ENCODE measurements at places on chromosomes 16 and 17.
A peak's percentile ranks its signal among the peaks of the same experiment; 100 is the strongest.

DNA sequence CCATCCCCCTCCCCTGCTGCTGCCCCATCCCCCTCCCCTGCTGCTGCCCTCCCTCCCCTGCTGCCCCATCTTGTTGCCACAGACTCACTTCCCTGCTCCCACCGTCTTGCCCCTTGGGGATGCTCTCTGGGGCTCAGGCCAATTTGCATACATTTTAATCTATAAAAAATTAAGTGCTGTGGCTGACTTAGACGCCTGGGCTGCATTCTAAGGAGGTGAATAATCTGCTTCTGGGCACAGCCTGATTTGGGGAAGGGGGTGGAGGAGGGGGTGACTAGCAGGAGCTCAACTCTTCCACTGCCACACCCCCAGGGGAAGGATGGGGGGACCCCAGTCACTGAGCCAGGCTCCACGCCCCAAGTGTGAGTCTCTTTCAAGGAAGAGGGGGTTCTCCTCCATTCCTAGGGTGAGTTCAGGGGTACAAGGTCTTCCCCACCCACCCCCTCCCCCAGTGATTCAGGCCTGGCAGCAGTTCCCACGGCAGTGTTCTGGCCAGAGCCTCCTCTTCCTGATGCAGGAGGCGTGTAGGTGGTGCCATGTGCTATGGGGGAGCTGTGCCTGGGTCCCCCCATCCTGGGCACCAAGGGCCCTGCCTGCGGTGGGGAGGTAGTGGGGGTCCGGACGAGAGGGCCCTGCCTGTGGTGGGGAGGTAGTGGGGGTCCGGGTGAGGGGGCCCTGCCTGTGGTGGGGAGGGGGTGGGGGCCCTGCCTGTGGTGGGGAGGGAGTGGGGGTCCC, 5.0 kb downstream of the DPH1 start:
- DNase-seq: no peak

- no peak for DNase-seq
Observed at GRCh38 chr16:539901-540530, 12.5 kb downstream of the CAPN15 start.

DNA sequence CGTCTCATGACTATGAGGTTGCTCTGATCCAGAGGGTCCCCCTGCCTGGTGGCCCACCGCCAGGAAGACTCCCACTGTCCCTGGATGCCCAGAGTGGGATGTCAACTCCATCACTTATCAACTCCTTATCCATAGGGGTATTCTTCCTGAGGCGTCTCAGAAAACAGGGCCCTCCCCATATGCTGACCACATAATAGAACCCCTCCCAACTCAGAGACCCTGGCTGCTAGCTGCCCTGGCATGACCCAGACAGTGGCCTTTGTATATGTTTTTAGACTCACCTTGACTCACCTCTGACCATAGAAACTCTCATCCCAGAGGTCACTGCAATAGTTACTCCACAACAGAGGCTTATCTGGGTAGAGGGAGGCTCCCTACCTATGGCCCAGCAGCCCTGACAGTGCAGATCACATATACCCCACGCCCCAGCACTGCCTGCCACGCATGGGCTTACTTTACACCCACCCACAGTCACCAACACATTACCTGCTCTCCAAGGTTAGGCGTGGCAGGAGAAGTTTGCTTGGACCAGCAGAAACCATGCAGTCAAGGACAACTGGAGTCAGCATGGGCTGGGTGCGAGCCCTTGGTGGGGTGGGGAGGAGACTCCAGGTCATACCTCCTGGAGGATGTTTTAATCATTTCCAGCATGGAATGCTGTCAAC, 2.3 kb upstream of the G6PC1 start:
- peak; percentile 29 for DNase-seq

- no peak for DNase-seq
Observed at GRCh38 chr16:6961704-6962103, 370.9 kb upstream of the RBFOX1 start.

- no peak for DNase-seq
Observed at GRCh38 chr17:67113486-67113885, 69.1 kb downstream of the CACNG1 start.

DNA sequence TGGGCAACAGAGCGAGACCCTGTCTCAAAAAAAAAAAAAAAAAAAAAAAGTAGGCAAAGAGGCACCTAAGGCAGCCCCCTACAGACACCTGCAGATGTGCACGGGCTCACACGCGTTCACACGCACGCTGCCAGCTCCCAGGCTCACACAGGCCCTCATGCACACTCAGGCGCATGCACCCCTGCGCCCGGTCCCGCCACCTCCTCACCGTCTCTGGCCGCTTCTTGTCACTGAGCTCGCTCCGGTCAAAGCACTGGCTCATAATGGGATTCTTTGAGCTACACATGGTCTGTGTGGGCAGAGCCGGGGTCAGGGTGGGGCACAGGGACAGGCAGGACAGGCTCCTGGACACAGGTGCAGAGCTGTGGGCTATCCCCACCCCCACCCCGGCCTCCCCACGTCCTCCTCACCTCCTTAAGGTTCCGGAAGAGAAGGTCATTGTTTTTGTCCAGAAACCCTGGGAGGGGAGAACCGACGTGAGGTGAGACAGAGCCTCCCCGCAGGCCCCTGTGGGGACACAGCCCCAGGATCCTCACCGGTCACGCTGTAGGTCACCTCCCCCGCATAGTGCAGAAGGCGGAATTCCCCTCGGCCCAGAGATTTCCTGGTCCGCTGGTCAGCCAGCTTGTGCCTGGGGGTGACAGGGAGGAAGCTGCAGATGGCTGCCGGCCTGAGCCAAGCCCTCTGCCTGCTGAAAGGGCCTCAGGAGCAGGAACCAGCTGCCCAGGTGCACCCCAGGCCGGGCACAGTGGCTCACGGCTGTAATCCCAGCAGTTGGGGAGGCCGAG, 17.9 kb downstream of the MYO1C start:
- no peak for DNase-seq

- no peak for DNase-seq
Observed at GRCh38 chr16:23595246-23595950, 718 bp downstream of the NDUFAB1 start.

- peak; percentile 72 for DNase-seq
Observed at GRCh38 chr16:88383401-88384221, 852 bp downstream of the ZNF469 start.

DNA sequence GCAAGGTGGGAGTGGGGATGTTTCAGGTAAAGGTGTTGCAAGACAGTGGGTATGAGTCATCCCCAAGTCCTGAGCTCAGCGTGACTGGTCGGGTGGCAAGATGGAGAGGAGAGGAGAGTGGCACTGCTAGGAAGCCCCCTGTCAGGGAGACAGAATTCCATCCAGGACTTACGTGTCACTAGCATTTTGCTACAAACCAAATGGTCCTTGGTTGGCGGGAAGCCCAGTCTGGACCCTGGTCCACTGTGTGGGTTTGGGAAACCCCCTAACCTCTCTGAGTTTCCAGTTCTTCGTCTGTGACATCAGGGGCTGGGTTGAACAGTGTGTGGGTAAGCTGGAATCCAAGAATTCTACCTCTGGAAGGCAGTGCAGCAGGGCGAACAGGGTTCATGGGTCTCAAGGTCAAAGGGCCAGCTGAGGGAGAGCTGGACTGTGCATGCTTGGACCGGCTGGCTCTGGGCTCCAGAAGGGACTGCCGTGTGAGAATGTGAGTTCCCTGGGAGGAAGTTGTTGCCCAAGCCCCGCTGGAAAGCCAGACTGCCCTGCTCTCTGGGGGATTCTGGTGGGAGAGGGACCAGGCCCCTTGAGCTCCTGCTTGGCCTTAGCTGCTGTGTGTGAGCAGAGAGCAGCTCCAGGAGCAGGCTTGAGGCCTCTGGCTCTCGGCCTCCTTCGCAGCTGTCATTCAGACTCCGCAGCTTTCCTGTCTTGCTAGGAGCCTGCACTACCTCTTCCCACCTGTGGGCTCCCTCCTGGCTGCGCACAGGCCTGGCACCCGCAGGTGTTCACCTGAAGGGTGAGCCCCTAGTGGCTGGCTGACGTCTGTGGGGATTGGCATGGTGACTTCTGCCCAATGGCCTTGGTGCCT, 84.6 kb downstream of the NT5M start:
- DNase-seq: peak; percentile 56

DNA sequence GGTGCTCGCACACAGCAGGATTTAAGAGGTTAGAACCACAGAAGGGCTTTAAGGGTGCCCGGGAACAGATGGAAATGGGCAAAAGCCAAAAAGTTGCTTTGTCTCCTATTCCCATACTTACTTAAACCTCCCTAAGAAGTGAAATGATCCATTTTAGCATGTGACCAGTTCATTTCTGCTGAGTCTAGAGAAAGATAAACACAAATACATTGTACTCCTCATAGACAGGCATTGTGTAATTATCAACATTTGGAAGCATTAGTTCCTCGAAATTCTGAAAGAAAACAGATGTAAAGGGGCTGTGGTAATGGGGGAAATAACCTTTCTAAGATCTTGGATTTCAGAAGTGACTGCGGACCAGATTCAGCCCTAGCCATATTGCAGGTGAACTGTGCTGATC, 178.3 kb downstream of the CYB561 start:
- no peak for DNase-seq

DNA sequence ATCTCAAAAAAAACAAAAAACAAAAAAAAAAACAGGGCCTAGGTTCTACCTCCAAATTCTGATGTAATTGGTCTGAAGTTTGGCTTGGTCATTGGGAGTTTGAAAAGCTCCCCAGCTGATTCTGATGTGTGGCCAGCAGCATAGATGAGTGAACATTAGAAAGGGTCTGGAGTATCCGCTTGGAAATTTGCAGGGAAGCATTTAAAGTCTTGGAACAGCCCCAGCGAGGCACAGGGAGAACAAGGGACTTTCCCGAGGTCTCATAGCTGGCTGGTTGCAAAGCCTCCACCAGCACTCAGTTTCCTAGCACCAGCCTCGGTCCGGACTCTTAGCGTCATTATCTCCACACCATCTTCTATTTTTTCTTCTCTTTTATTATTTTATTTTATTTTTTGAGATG, 70.8 kb downstream of the RAB11FIP4 start:
- no peak for DNase-seq

- DNase-seq: no peak
Observed at GRCh38 chr17:67216578-67217320, 28.2 kb downstream of the HELZ start.

GRCh38 chr17:74748279-74748528, 224 bp upstream of the NHERF1 start:
- no peak for DNase-seq

DNA sequence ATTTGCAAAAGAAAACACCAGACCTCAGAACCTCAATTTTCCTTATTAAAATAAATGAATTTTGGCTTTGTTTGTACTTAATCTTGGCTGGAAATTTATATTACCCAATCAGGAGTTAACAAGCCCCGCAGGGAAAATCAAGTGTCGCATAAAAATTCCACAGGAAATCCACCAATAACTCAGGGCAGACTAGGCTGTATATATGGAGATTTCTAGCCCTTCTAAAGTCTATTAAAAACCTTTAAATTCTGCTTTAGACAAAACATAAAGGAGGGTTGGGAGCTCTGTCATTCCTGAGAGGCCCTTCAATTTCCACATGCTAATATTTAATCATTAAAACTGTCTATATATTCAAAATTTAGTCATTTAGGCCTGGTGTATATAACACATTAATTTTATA, 434.7 kb downstream of the CDH11 start:
- DNase-seq: no peak

DNA sequence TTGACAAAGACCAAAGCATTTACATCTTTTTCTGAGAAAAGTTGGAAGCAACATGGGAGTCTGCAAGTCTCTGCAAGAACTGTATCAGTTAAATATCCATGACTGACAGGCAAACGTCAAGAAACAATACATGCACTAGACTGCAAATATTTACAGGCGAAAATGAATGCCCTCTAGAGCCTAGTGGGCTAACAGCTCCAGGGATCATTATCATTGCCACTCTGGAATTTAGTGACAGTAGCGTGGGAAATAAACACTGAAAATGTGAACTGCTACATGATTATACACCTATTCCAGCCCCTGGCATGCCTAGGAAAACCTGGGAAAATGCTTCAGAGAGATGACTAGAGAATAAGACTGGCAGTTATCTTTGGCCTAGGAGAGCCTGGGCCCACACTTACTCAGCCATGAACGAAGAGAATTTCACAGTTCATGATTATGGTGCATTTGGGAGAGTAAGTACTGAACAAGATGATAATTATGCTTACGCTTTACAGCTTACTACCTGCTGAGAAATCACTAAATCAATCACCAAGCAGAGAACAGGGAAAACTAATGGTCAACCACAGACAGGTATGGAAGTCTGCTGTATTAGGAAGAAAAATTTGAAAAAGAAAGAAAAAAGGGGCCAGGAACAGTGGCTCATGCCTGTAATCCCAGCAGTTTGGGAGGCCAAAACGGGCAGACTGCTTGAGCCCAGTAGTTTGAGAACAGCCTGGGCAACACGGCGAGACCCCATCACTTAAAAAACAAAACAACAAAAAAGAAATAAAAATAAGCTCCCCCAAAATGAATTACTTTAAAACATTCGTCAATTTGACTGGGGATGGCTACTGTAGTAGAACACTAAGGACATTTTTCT, 66.6 kb upstream of the CLEC18B start:
- DNase-seq: no peak

GRCh38 chr17:77304746-77305473, 164.1 kb downstream of the SEC14L1 start:
- DNase-seq: no peak

DNA sequence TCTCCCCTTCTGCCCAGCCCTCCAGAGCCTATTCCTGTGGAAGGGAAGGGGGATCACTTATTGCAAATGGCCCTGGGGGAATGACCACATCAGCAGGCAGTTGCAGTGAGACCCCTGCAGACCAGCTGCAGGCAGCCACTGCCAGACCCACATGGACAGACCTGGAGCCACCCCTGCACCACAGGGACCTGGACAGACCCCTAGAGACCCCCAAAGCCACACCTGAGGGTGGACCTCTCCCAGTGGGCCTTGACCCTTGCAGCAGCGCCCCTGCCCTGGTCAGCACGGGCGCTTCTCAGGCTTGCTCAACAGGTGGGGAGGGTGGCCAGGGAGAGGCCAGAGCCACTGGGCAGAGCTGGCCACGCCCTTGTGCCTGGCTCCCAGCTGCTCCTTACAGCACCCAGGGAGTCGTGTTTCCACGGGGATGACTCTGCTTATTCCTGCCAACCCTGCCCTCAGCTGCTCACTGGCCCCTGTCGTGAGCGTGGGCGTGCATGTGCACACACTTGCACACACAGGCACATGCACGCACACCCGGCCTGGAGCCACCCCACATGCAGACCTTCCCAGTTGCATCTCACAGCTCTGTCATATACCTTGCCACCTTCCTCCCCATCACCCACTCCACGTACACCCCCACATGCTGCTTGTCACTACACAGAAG, 1.3 kb upstream of the SCN4A start:
- no peak for DNase-seq

GRCh38 chr17:40651939-40652338, 4.3 kb upstream of the SMARCE1 start:
- DNase-seq: no peak

GRCh38 chr17:48490451-48490892, 40.3 kb downstream of the HOXB1 start:
- no peak for DNase-seq

DNA sequence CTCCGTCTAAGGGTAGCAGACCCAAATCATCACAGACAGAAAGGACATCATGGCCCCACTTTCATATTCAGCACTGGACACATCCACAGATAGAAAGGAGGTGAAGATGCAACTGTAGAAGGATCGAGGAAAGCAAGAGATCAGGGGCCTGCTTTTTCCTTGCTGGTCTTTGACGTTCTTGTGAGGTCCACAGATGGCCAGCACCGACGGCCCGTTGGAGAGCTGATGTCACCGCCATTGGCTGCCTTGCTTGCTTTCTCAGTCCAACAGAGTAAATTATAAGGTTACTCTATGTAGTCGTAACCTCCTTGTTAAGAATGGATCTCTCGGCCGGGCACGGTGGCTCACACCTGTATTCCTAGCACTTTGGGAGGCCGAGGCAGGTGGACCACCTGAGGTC, 5.1 kb upstream of the RBFOX3 start:
- no peak for DNase-seq
